ENCODE measurements at places on chromosomes 2 and 18.

- DNase-seq = no peak
Observed at GRCh38 chr2:151802315-151802714, 25.9 kb downstream of the ARL5A start.

GRCh38 chr2:145157741-145158591 is 638.0 kb upstream of the ZEB2 start:
- no peak for DNase-seq

GRCh38 chr2:49914281-49914680 is 760.0 kb upstream of the FSHR start:
- no peak for DNase-seq

DNA sequence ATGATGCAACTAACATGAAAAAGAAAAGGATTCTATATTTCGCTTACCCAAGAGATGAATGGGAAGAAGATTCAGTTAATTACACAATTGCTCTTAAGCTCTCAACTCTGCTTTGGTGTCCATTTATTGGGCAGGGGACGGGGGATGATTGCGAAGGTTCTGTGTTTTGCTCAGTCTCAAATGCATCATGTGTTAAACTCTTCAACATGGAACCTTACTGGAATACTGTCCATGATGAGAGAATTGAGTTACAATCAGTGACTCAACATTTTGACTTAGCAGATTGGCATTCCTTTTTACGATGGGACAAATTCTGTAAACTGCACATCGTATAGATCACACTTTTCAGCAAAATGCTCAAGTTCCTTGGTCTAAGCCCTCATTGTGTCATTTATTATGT is 135.6 kb downstream of the RBMS1 start:
- DNase-seq = no peak

DNA sequence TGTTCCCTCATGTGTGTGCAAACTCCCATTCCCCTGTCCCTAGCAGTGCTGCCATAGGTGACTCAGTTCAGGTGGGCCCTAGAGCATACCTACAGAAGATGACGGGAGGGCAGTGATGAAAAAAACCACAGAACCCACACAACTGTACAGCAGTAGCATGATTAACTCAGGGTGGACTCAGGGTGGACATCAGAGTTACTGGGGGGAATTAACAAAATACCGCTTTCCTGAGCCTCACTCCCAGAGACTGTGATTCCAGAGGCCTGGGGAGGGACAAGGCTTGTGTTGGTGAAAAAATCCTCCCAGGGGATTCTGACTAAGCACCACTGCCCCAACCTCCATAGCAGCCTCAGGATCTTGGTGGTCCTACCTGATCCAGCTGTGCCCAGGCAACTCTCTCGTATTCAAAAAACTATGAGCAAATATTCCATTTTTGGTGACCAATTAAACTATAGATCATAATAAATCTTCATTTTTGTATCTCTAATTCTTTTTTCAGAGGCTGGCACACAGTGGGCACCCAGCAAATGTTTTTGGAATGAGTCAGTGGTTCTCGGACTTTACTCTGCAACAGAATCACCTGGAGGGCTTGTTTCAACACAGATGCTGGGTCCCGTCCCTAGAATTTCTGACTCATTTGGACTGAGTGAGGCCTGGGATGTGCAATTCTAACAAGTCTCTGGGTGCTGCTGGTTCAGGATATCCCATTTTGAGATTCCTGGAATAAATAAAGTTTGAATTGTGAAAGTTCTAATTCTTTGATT is 84.1 kb upstream of the NABP1 start:
- DNase-seq = no peak

GRCh38 chr18:1244397-1245122 is 339.9 kb downstream of the ADCYAP1 start:
- DNase-seq = no peak

GRCh38 chr2:239807568-239807967 is 217.6 kb downstream of the NDUFA10 start:
- DNase-seq = no peak

GRCh38 chr2:238970553-238971081 is 122.7 kb downstream of the TWIST2 start:
- DNase-seq = peak; percentile 61

- DNase-seq = no peak
Observed at GRCh38 chr2:197165020-197165419, 145.6 kb downstream of the ANKRD44 start.

DNA sequence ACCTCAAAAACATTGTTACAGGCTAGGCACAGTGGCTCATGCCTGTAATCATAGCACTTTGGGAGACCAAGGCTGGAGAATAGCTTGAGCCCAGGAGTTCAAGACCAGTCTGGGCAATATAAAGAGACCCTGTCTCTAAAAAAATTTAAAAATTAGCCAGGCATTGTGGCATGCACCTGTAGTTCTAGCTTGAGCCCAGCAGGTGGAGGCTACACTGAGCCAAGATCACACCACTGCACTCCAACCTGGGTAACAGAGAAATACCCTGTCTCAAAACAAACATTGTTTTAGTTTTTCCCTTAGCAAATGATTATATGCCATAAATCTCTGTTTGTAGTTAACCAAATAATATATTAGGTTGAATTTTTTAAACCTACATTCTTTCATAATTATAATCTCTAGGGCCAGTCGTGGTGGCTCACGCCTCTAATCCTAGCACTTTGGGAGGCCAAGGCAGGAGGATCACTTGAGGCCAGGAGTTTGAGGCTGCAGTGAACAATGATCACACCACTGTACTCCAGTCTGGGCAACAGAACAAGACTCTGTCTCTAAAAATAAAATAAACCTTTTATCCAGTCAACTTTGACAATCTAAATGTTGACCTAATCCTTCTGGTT is 13.3 kb upstream of the CYP20A1 start:
- DNase-seq = peak; percentile 38

DNA sequence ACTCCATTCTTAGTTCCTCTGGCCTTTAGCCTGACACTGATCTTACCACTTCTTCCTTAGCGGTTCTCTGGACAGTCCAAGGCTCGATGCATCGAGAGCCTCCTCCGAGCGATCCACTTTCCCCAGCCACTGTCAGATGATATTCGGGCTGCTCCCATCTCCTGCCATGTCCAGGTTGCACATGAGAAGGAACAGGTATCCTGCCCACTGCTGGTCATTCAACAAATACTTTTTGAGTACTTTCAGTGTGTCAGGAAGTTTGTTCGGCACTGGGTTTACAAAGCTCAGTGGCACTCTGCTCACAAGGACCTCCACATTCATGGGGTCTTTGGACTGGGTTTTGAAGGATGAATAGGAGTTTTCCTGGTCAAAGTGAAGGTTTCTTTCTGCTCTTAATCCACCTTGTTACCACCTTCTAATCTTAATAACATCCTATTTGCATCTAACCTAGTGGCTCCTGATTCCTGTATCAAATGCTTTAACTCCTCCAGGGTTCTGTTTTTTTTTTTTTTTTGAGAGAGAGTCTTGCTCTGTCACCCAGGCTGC is 25.8 kb downstream of the GCKR start:
- no peak for DNase-seq

DNA sequence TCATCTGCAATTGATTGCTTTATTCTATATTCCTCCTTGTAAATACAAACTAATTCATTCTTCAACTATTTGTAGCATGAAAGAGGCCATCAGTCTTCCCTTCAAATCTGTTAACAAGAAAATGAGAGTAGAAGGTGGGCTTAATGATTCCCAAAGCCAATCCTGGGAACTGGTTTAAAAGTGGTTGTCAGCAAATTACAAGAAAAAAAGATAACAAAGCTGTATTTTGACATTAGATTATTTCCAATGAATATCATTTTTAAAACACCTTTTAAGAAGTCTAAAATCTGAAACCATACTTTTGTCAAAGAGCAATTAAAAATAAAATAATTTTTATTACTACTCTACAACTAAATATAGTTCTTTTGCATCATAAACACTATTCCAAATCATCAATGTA is 139.2 kb downstream of the DYM start:
- no peak for DNase-seq

DNA sequence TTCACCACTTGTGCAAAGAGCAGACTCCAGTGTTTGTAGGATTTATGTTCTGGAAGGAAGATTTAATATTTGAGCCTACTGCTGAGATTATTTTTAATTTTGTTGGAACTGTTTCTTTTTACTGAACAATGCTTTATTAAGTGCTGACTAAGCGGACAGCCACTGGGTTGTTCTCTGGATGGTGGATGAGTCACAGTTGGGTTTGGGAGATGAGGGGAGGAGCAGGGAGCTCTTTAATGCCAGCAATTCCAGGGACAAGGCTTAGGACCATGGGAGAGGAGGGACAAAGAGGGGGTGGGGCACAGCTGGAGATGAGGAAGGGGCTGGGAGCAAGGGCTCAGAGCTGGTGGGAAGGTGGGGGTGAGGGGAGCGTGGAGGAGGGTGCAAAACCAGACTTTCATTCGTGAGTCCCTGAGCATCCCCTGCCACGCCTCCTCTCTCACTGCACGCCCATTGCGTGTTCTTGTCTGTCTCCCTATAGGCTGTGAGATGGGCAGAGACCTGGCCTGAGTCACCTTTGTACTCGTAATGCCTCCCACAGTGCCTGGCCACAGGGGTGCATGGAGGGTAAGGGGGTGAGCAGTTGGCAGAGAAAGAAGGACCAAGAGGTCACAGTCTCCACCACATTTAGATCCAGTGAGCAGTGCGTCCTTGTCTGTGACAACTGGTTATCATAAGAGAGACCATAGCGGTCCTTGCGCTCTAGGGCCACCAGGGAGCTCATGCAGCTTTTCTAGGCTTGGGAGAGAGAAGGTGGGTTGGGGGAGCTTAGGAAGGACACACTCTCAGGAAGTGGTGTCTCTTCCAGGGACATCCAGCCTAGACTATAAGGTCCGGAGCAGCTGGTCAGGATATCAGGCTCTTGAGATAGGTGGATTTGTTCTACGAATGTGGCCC is 18.4 kb downstream of the SLC4A3 start:
- DNase-seq = no peak

- DNase-seq = no peak
Observed at GRCh38 chr18:41790687-41791086, 164.3 kb upstream of the PIK3C3 start.

- no peak for DNase-seq
Observed at GRCh38 chr2:38174646-38175423, 98.9 kb upstream of the CYP1B1 start.

DNA sequence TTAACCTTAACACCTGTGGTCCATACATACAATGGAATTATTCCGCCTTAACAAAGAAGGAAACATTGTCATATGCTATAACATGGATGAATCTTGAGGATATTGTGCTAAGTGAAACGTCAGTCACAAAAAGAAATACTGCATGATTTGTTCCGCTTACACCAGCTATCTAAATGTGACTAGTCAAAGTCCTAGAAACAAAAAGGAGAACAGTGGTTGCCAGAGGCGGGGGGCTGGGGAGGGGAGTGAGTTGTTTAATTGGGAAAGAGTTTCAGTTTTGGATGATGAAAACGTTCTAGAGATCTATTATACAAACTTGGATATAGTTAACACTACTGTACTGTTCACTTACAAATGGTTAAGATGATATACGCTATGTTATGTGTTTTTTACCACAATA is 72.0 kb downstream of the SPRED2 start:
- no peak for DNase-seq

DNA sequence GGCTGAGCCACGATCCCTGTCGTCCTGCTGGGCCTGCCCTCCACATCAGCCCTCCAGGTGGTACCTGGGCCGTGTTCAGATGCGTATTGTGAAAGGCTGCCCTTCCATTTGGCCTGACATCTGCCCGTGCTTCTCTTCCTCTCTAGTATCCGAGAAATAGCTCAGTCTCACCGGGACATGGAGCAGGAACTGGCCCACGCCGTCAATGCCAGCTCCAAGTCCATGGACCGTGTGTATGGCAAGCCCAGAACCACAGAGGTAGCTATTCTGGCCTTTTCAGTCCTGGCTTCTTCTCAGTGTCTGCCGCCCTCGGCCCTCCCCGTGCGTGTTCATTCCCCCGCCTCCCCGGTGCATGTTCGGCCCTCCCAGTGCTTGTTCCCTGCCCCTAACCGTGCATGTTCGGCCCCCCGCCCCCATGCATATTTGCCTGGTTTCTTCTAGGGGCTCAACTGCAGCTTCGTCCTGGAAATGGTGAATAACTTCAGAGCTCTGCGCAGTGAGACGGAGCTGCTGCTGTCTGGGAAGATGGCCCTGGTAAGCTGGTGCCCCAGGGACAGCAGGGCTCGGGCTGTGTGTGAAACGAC is 104.3 kb downstream of the USP40 start:
- no peak for DNase-seq

DNA sequence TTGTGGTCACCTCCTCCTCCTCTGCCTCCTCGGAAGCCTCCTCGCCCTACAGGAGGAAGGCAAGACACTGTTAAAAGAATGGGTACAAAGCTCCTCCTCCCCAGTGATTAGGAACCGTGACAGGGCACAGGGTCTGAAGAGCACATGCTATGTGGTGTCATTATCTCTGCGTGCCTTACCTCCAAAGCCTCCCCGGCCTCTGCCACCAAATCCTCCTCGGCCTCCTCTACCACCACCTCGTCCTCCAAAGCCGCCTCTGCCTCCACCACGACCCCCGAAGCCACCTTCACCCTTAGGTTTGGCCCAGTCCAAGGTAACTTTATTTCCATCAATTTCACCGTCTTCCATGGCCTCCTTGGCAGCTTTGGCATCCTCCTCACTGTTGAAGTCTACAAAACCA is 9.1 kb downstream of the NCL start:
- no peak for DNase-seq

GRCh38 chr18:28128659-28128980 is 48.3 kb downstream of the CDH2 start:
- no peak for DNase-seq

DNA sequence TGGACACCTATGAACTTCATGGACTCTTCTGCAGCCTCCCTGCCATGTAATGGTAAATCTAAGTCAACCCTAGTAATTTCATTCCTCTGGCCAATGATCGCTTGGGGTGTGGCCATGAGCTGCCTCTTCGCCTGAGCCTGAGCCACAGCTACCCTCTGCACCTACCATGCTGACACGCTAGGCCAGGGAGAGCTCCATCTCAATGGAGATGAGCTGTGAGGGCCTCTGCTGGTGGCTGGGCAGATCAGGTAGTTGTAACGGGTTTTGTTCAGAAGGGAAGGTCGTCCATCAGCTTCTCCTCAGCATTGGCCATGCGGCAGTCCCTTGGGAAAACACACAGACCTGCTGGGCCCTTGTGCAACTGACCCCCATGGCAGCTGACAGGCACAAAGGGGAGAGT is 24.4 kb downstream of the MPHOSPH10 start:
- peak; percentile 54 for DNase-seq

DNA sequence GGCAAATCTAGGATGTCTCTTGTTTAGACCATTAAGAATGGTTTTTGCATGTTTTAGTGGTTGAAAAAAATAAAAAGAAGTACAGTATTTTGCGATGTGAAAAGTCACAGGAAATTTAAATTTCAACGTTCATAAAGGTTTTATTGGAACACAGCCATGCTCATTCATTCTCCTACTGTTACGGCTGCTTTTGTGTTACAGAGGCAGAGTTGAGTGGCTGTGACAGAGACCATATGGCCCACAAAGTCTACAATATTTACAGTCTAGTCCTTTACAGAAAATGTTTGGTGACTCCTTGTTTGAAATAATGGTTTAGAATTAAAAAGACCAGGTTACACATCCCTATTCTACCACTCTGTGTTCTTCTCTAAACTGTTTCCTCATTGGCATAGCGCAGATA is 48.1 kb downstream of the MYOM1 start:
- no peak for DNase-seq

DNA sequence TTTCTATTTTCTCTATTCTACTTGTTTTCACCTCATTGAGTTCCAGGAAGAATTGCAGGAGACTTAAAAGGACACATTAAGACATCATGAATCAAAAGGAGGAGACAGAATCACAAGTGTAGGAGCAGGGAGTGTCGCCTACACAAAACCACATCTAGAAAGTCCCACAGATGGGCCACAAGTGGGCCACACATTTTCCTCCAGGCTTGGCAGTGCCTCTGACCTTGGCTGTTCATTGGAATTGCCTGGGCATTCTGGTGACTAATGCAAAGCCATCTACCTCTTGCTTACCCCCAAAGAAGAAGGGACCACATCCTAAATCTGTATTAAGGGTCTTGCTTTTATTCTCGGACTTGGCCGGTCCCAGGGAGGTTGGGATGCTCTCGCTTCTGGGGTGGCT is 103.6 kb downstream of the KLHL29 start:
- DNase-seq = peak; percentile 30

All from activated CD4-positive, alpha-beta memory T cell treated with anti-CD3 and anti-CD28 coated beads for 36 hours (primary cell).